ENCODE measurements at places on chromosomes 4 and X.

- DNase-seq, result no peak
Measured at GRCh38 chr4:3073158-3074077, 920 bp downstream of the HTT-AS start.

DNA sequence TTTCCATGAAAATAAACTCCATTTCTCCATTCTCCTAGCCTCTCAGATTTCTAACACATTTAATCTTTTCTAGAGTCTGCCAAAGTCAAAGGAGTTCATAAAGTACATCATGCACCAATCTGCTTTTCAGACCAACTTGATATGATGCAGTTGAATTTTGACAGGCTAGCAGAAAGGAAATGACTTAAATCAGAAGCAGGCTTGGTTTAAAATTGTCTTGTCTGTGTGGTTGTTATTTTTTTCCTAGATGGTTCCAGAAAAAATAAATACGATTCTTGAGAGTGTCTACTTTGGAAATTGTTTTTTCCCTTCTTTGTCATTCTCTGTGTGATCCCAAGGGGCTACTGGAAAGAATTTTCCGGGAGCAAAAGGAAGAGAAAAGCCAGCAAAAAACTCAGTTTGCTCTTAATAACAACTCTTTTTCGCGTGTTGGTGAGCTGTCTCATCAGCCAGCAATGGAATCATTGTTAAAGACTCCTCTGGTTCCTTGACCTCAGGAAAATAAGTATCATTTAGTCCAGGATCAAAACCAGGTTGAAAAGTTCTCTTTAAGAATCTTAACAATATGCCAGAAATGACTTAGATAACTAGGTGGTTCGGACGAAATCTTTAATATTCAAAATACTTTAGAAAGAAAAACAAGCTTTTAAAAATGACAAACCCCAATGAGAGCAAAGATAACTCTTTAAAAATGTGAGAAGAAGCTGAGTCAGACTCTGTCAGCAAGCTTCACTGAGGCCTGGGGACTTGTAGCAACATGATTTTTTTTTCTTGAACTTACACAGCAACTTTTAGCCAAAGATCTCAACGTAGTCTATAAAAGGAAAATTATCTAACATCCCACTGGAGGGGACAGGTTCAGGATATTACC is 49.7 kb upstream of the GAB1 start:
- no peak for DNase-seq

- no peak for DNase-seq
Measured at GRCh38 chr4:13833171-13833804, 205.8 kb upstream of the BOD1L1 start.

DNA sequence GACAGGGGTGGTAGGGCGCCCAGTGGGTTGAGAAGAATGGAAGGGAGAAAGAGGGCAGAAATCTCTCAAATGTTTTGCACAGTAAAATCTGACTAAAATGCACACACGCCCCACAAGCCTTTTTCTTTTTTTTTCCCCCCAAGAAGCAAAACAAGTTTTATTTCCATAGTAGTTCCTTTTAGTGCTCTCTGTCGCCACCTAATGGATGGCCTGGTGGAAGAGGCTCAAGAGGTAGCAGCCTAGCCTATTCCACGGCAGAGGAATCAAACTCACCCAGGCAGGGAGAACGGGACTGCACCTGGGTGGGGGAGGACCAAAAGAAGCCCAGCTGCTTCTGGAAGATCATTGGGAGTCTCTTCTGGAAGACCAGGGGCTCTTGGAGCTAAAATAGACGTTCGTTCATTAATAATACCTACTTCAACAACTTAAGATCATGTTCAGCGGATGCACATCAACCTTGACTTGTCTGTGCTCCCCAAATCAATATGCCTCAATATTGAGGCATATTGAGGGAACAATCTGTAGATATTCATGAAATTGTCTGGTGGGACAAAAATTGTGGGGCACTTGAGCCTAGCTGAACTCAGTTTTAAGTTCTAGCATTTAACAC is 31.6 kb upstream of the IRAK1 start:
- DNase-seq, result peak; percentile 73

- peak; percentile 69 for DNase-seq
Measured at GRCh38 chr4:155787113-155787710, 28.4 kb downstream of the GUCY1B1 start.

- no peak for DNase-seq
Measured at GRCh38 chr4:174135936-174136406, 147.5 kb downstream of the FBXO8 start.

DNA sequence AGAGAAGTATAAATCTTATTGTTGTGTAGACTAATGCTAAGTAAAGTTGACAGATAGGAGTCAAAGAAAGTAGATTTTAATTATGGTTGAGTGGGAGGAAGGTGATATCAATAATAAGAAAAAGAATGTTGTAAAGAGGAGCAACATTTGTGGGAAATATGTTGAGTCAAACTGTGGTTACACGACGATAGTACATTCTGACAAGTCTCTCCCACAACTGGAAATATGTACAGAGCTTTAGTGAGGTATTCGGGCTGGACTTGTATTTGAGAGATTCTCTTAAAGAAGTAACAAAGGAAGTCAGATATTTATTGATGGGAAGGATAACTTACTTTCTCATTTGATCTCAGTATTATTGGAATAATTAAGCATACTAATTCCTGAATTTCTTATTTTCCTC is 525.3 kb upstream of the MAGEB2 start:
- no peak for DNase-seq

DNA sequence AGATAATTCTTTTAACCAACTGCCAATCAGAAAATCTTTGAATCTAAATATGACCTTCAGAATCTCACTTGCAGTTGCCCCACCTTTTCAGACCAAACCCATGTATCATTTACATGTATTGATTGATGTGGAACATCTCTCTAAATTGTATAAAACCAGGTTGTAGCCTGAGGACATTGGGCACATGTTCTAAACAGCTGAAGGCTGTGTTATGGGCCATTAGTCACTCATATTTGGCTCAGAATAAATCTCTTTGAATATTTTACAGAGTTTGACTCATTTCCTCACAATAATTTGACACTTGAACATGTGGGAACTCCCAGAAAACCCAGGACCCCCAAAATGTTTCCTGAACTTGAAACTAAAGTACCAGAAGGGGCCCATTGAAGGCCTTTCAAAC is 58.7 kb downstream of the UGT2B10 start:
- no peak for DNase-seq

DNA sequence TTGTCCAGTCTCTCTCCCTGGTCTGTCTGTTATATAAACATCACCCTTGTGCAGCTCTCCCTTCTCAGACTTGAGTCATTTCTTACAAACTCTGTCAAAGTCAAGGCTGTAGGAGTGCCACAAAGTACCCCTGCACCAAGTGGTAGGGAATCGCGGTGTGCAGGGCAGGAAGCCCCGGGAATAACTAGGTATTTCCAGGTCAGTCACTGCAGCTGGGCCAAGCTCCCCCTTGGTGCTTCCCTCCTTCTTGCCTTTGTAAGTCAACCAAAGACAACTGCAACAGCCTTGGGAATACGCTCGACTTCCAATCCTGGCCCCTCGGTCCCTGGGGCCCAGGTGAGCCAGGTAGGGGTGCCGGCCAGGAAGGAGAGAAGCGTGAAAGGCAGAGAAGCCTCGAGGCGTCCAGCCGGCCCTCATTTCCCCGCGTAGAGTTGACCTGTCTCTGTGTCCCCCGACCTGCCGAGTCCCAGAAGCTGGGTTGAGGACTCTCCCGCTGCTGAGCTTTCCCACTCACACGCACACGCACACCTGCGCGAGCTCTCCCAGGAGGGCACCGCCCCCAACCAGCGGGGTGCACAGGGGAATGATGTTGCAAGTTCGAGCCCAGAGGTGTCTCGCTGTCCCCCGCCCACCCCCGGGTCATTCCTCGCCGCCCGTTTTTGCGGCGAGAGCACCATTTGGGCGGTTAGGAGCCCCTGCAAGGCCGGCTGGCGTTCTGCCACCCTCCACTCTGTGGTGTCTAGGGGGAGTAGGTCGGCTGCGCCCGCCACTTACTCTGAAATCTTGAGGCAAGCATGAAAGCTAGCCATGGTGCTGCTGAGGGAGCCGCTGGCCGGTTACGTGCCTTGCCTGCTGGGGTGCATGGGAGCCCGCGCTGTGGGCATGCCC is 22.8 kb upstream of the KIAA1210 start:
- no peak for DNase-seq

DNA sequence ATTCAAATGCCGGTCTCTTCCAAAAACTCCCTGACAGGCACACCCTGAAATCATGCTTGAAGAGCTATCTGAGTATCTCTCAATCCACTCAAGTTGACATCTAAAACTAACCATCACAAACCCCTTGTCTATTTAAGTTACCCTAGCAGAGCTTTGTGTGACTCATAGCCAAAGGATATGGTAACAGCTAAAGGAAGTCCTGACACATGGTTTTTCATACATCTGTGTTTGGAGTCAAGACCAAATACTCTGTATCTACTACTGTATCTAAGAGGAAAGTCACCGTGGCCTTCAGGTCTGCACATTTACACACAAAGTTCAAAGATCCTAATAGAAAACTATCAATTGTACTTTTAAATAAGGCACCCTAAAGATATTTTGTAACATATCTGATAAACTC is 239.6 kb upstream of the VCX start:
- DNase-seq, result no peak

- DNase-seq, result no peak
Measured at GRCh38 chr4:33696041-33696440, 2548.3 kb downstream of the ARAP2 start.

DNA sequence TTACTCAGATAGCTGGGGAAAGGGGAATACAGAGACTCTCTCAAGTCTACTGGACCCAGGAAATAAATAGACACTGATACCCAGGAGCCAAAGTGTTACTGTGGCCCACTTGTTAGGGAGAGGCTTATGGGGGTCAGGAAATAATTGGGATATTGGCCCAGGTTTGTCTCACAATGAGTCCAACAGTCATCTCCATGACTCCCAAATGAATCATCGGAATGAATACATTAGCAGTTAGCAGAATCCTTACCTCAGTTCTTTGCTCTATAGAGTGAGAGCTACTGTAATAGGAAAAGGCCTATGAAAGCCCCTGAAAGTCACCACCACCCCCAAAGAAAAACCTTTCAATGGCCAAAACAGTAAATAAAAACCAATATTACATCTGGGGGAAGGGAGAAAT is 42.4 kb upstream of the ARHGEF6 start:
- no peak for DNase-seq

- DNase-seq, result no peak
Measured at GRCh38 chrX:31487951-31488350, 416.1 kb upstream of the FTHL17 start.

GRCh38 chr4:104905546-104905945 is 241.1 kb upstream of the TET2 start:
- no peak for DNase-seq

DNA sequence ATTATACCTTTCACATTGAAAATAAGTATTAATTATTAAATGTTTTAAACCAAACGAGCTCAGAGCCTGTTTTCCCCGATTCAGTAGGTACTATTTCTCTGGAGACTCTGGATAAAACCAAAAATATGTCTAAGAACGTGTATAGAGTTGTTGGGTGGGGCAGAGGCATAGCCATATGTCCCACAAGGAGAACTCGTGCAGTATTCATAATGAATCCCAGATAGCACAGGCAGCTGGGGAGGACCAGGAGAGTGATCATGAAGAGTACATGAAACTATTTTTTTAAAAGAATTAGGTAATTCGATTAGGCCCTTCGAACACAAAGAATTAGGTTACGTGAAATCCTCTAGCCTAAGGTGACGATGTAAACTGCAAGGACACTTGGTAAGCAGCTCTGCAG is 76.1 kb downstream of the CLDN22 start:
- DNase-seq, result no peak

- no peak for DNase-seq
Measured at GRCh38 chr4:139458999-139459398, 5.1 kb downstream of the RAB33B start.

DNA sequence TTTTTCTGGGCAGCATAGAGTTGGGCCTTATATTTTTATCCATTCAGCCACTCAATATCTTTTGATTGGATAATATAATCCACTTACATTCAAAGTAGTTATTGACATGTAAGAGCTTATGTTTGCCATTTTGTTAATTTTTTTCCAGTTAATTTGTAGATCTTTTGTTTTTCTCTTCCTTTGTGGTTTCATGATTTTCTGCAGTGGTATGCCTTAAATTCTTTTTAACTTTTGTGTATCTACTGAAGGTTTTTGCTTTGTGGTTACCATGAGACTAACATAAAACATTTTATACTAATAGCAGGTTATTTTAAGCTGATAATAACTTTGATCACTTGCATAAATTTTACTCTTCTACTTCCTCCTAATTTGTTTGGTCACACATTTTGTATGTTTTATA is 140.8 kb upstream of the GATB start:
- no peak for DNase-seq

DNA sequence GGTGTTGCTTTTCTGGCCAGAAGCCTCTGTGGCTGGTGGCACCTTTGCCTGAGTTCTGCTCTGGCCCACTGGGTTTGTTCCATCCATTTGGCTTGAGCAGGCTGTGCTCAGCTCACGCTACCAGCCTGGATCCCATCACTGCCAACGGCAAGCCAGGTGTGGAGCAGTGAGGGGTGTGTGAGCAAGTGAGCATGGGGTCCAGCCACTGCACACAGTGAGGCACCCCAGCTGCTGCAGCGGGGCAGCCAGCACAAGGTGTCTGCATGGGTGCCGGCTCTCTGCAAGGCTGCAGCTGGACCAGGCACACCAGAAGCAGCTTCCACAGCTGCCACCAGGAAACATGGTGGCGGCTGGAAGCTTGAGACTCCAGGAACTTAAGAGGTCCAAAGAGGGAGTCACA is 46.8 kb downstream of the ARAP2 start:
- no peak for DNase-seq

DNA sequence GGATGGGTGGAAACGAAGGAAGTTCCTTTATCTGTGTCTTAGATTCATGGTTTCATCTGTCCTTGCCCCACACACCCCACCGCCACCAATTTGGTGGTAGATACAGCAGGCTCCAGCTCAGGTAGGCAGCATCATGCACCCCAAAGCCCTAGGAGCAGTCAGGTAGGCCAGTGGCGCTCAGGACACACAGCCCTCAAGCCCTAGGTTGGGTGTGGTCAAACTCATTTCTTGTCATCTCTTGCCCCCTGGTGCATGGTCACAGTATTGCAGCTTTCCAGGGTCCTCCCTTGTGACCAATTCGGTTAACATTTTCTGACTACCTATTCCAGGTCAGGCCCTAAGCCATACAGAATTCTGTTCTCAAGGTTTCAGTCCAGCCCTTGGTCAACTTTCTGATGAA is 14.5 kb upstream of the PRRG3 start:
- DNase-seq, result peak; percentile 34

DNA sequence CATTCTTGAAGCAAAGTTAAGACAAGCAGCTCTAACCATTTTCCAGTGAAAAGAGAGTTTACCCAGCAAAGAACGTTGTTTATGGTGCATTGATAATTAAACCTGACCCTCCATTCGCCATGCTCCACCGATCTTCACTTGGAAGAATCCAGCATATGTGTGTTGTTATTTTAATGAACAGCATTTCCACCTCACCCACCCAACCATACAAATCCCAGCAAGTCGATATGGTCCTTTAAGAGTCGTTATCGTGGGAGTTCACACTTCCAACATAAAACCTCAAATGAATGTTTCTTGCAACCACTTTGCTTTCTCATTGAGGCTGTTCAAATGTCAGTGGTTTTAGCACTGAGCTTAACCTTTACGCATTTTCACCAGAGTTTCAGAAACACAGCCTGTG is 147.4 kb upstream of the LDB2 start:
- DNase-seq, result no peak

All from suppressor macrophage treated with lipopolysaccharide for 4 hours (primary cell).